Right ventricle myocardium inferior (tissue), 1 donor: ENCODE measurements at places on chromosomes 2 and 18. TPM values are rescaled to one million over a fixed set of nuclear protein-coding genes. Genes with fewer than 3 reads are reported as not detected.

DNA sequence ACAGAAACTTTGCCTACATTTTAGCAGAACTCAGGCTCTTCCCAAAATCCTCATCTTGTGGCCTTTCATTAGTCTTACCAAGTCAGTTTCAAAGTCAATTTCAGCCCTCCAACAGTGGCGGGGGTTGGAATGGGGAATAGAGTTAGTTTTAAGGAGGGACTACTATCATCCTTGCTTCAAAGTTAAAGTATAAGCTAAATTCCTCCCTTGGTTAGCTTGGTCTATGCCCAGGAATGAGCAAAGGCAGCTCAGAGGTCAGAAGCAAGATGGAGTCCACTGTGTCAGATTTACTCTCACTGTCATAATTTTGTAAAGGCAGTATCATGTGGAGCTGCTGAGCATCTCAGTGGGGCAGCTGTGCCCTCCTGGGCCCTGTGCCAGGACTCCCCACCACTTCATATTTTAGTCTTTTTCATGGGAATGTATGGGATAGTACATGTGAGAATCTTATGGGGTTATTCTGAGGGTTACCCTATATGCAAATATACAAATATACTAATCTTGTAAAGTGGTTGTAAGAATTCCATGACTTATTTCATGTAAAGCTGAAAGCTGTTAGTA, 145.2 kb upstream of the MMADHC start:
- DNase-seq = no peak

DNA sequence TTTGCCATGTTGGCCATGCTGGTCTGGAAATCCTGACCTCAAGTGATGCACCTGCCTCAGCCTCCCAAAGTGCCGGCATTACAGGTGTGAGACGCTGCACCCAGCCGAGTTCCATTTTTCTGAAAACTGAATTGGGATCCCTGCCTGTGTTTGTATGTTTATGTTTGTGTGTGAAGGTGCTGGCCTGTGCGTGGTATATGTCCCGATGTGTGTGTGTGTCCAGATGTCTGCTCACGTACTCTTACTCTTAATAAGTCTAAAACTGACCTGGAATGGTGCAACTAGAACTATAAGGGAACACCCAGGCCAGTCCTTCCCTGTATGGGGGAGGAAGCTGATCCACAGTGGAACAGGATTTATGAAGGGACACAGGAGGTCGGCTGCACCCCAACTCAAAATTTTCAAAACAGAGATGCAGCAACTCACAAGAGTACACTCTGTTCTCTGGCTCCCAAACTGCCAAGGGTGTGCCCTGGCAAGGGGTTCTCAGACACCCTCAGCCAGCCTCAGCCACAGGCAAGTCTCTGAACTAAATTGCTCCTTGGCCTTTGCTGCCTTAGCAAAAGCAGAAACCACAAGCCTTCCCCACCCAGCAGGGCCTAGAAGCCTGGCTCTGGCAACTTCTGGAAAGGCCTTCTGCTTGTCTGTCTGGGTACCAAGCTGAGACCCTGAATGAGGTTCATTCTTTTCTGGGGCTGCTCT, 36.5 kb downstream of the RHOB start:
- no peak for DNase-seq

DNA sequence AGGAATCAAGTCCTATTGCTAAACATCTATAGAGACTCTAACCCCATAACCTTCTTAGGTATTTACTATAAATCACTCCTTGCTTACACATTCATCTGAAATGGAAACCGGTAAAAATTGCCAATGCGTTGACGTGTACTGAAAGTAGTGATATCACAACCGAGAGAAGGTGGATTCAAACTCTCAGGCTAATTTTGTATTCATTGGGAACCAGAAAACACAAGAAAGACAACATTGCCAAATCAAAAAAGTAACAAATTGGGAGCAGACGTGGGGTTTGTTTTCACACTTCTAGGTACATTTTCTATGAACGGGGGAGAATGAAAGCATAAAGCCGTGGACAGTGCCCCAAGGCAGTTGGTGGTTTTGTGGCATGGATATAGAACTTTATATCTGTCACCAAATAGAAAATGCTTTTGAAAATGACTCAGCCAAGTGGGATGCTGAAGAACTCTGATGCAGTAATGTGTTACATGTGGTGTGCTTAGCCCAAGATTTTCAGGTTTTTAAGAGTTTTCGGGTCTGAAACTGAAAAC, 155.1 kb upstream of the RASGRP3 start:
- no peak for DNase-seq

DNA sequence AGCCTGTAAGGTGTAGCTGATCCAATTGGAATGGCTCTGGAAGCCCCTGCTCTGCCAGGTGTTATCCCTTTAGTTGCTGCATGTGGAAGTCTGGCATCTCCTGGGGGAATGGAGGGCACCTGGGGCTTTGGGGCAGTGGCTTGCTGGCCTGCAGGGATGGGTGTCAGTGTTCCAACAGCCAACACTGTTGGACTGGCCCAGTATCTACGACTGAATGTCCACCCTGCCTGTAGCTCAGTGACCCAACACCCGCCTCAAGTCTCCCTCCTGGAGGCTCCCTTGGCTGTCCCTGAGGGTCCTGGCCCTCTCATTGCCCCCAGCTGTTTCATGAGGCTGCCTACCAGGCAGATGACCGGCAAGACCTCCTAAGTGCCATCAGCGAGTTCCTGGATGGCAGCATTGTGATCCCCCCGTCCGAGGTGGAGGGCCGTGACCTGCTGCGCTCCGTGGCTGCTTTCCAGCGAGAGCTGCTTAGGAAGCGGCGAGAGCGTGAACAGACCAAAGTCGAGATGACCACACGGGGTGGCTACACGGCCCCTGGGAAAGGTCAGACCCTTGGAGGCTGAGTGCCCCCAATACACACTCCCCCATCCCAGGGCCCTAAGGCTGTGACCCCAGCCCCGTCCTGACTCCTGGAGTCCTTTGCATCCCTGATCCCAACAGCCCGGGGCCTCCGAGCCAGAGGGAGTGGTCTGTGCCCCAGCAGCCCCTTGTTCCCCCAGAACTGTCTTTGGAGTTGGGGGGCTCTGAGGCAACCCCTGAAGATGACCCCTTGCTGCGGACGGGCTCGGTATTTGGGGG, 7.7 kb downstream of the SLC4A3 start:
- no peak for DNase-seq

DNA sequence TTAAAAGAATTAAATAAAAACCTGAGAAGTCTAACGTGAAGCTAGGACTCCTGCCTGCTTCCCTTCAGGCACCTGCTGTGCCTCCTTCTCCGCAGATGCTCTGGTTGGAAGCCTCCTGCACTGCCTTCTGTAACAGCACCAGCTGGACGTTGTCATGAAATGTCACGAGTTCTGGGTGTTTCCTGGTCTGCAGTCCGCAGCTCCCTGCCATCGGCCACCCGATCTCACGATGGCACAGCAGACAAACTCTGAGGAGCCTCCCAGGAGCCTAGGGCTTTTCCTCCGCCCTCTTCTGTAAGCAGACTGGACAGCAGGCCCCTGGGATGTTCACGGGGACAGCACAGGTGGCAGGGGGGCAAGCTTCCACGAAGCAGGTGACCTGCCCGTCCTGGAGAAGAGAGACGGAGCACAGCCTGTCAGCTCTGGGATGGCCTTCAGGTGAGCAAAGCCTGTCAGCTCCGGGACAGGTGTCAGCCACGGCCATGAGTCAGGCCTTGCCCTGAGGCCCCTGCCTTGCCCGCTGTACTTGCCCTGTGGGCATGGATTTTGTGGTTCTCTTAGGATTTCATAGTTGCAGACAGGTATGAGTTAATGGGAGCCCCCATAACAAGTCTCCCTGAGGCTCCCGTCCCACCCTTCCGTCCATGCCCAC, 110.3 kb downstream of the PXDN start:
- peak; percentile 44 for DNase-seq

- DNase-seq = no peak
Observed at GRCh38 chr2:1394709-1395408, 18.4 kb upstream of the TPO start.

DNA sequence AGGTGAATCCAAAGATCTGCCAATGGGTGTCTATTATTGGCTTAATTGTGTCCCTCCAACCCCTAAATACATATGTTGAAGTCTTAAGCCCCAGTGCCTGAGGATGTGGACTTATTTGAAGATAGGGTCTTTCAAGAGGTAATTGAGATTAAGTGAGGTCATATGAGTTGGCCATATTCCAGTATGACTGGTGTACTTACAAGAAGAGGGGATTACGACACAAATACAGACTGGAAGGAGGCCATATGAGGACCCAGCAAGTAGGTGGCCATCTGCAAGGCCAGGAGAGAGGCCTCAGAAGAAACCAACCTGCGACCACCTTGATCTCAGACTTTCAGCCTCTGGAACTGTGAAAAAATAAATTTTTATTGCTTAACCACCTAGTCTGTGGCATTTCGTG, 121.1 kb upstream of the FN1 start:
- DNase-seq = no peak

DNA sequence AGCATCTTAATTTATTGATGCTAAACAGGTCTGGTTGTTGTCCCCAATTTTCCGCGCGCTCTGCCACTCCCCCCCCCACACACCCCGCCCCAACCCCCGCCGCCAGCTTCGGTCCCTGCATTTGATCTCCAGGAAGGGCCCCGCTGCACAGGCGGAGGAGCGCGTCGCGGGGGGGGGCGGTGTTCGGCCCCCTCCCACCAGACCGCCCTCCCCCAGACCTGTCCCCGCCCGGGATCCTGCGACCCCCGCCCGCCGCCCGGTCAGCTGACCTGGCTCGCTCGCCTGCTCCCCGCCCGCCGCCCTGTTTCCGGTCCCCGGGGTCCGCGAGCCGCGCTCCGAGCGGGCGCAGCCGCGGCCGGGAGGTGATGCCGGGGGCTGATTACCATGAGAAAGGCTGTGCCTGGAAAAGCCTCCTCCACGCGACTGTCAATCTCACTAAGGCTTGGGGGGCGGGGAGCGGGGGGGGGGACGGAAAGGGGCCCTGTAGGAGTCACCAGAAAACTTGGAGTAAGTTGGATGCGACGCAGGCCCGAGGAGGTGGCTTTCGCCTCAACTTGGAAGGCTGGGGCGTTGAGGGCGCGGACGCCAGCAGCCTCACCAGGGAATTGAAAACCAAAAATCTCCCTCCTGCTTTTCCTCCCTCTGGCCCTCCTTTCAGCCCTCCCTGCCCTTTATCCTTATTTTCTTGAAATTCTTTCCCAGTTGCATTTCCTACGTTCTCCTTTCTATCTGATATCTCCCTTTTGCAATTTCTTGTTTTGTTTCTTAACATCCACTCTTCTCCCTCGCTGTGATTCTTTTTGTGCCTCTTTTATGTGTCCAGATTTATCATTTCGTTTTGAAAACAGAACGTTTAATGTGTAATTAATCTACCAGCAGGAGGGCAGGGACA, 4.4 kb upstream of the ZEB2 start:
- peak; percentile 87 for DNase-seq

- DNase-seq = peak; percentile 75
Observed at GRCh38 chr2:28717339-28717758, 34.3 kb upstream of the PPP1CB start.

DNA sequence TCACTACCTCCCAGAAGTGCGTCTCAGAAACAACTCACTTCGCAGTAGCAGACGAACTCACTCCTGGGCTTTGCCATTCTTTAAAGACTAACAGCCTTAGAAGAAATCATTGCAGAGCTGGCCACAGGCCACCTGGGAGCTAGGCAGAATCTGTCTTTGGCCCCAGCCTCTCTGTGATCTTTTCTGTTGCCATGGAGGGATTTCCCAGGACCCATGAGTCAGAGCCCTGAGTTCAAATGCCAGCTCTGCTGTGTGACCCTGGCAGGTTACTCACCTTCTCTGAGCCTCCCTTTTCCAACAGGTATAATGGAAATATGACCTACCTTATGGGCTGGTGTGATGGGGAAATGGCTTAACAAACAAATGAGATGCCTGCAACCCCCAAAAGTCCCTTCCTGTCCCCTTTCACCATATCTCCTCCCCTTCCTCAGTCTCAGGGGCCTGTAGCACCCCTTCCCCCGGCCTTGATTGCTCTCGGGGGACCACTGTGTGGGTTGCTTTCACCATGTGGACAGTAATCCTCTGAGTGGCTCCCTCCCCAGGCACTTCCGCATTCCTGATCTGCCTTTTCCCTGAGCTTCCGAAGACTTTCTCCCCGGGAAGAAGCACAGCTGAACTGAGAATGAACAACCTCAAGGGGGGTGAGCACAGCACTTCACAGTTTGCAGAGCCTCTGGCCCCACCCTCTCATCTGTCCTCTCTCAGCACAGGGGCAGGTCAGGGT, 34.0 kb upstream of the SLC66A3 start:
- DNase-seq = no peak

- no peak for DNase-seq
Observed at GRCh38 chr2:140604788-140605187, 1526.0 kb downstream of the LRP1B start.

GRCh38 chr2:165202239-165202638, 1.6 kb downstream of the SCN3A start:
- no peak for DNase-seq

DNA sequence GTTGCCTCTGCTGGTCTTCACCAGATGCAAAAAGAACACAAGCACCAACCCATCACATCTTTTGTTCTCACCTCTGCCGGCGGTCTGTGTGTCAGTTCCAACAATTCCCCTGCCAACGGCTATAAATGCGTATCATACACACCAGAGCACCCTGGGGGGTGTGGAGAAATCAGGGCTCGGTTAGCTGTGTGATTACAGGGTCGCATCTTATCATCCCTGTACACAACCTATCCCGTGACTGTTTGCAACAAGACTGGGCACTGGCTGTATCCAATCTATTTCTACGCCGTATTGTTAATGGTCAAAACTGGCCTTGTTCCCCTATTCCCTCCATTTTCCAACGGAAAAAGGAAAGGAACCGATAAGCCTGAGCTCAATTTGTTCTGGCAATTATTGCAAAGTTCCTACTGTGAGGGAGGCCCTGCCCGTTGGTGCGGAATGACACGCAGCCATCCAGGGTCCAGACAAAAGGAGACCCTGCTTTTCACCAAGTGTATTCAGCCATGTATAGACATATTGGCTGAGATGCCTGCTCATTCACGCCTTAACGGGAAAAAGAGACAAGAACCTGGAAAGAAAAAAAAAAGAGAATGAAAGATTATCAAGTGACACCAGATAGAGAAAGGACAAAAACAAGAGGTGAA, 136.9 kb downstream of the CDH20 start:
- no peak for DNase-seq

- no peak for DNase-seq
Observed at GRCh38 chr2:235541838-235542549, 48.2 kb downstream of the AGAP1 start.

DNA sequence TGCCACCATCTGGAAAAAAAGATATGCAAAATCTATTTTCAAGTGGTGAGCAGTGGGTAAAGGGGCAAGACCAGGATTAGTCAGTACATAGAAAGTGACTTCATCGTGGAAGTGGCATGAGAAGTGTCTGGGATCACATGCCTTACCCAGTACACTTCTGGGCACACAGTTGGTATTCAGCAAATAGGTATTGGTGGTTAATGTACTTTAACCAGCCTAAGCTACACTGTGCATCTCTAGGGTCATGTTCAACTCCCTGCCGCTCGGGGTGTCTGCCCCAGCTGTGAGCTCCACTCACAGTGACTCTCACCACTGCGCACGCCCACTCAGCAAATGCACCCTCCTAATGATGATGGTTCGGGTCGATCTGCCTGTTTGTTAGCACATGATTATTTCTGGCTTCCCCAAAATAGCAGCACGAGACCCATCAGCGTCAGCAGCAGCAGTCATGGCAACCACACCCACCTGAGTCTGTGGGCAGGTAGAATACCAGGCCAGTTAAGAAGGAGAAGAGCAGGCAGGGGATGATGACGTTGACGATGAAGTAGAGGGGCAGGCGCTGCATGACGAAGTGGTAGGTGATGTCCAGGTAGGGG, 11.1 kb downstream of the CHRNA1 start:
- DNase-seq = no peak

Gene PSMA8
- total RNA-seq = 0.14 TPM

Gene DNER
- total RNA-seq = 3.3 TPM

Gene C2orf66
- total RNA-seq = not detected

Gene SERPINB12
- not detected for total RNA-seq

Gene CPLX4
- not detected for total RNA-seq

Gene CHRNG
- total RNA-seq = not detected

Gene SETBP1
- total RNA-seq = 7.1 TPM

Gene FTCDNL1
- 3.0 TPM for total RNA-seq
